NCI-H2029 treated with DMSO at 0.1 percent for 48 hours (cell line): ENCODE measurements at places on chromosomes 7 and 10.

GRCh38 chr10:1520909-1521565, 216.3 kb downstream of the ADARB2 start:
- DNase-seq = no peak

- DNase-seq = no peak
These were observed 36.1 kb upstream of the CCNY start for GRCh38 chr10:35300063-35300699.

GRCh38 chr10:11176746-11177145, 159.1 kb downstream of the CELF2 start:
- no peak for DNase-seq

DNA sequence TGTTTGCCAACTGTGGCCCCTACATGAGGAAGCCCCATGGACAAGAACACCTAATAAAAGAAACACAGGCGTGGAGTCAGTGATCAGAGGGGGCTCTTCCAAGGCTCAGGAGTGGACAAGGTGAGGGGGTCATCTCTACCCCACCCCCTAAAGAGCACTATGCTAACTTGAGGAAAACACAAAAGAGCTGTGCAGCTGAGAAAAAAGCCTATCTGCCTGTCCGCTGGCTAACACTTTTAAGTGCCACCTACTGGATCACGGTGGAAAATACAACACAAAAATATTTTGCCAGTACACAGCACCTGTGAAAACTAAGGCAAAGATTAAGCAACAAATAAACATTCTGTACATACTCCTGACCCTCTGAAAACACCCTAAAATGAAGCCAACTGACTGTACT, 53.1 kb upstream of the COBL start:
- no peak for DNase-seq

DNA sequence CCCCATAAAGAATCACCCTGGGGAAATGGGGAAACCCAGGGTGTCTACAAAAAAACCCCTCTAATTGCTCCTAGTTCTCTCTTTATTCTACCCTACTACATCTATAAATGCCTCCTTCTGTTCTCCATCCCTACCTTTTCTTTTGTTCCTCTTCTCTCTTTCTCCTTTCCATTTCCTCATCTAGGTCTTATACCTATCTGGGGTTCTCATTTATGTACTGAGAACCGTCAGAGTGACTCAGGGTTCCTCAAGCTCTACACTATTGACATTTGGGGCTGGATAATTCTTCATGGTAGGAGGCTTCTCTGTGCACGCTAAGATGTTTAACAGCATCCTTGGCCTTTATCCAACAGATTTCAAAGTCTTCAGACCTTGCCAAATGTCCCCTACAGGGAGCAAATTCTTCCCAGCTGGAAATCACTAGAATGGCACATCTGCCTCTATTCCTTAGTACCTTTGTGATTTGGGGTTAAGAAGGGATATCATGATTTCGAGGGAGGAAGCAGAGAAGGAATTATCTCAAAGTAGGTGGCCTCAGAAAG, 137.4 kb upstream of the PTN start:
- DNase-seq = no peak

DNA sequence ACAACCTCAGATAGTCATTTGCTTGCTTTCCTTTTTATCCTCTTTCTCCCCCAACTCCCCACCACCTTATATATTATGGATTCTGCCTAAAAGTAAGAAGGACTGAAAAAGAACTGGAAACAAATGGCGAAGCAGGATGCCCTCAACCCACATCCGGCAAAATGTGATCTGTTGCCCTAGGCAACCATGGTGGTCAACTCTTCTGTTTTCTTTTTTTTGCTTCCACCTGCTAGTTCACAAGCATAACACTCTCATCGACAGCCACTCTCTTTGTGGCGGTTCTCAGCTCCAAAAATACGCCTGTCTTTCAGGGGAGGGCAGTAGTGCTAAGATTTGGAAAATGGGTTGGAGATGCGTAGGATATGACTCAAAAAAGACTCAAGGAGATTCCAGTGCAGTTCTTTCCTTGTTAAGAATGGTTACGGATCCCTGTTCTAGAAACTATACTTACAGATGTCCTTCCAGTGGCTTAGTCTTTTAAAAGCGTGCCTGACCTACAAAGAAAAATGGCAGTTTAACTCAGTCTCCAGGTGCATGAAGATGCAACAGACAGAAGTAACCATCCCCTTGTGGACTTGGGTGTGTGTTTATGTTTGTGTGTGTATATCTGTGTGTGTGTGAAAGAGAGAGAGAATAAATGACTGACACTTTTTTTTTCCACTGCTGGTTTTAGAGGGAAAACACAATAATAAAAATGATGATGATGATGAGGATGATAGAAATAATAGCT, 10.7 kb downstream of the APBB1IP start:
- DNase-seq = no peak

DNA sequence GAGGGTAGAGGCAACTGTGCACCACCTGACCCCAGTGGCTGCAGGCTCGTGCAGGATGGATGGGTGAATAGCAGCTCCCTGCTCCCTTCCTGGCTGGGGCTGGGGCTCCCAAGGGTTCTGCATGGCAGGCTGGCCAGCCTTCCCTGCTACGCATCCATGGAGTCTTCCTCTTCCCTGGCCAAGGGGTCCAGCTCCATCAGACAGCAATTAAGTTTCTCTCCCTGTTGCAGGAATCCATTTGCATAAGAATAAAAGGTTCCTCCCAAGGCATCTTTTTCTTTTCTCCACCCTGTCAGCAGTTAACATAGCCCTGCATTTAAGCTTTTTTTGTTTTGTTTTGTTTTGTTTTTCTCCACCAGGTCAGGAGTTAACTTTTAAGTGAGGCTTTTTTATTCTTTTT, 10.0 kb upstream of the CPA2 start:
- DNase-seq = no peak

DNA sequence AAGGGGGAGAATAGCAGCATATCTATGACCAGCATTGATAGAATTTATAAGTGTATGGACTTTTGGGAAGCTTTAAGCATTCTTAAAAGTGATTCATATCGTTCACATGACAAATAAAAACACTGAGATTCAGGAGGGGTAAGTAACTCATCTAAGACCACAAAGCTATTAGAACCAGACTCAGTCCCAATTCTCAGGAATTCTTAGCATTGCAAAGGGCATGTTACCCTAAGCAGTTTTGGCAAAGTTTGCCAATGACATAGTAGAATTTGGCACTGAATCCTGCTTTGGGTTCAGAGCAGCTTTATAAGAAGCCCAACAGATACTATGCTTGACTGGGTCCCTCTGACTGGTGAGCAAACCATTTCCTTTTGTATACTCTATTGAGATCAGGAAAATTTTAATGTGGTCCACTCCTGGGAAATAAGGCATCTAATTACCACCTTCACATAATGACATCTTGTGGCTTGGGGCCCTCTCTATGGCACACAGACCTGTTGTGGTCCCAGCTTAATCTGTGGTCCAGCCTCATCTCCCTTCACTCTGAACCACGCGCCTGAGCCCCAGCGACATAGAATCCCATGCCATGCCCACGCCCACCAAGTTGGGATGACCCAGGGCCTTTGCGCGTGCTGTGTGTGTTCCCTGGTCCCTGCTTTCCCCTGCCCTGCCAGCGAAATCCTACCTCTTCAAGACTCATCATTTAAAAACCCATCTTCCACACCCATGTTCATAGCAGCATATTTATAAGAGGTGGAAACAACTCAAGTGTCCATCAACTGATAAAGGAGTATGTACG, 37.5 kb upstream of the DOCK1 start:
- DNase-seq = no peak

- DNase-seq = no peak
These were observed at the start of gene CCL26 for GRCh38 chr7:75772081-75773077. Gene CCL26, minus strand, starts transcription at chr7:75772211. Its CDS starts 35 bp downstream, at chr7:75772176.

- DNase-seq = no peak
These were observed 40.6 kb upstream of the SEPHS1 start for GRCh38 chr10:13388478-13389230.

DNA sequence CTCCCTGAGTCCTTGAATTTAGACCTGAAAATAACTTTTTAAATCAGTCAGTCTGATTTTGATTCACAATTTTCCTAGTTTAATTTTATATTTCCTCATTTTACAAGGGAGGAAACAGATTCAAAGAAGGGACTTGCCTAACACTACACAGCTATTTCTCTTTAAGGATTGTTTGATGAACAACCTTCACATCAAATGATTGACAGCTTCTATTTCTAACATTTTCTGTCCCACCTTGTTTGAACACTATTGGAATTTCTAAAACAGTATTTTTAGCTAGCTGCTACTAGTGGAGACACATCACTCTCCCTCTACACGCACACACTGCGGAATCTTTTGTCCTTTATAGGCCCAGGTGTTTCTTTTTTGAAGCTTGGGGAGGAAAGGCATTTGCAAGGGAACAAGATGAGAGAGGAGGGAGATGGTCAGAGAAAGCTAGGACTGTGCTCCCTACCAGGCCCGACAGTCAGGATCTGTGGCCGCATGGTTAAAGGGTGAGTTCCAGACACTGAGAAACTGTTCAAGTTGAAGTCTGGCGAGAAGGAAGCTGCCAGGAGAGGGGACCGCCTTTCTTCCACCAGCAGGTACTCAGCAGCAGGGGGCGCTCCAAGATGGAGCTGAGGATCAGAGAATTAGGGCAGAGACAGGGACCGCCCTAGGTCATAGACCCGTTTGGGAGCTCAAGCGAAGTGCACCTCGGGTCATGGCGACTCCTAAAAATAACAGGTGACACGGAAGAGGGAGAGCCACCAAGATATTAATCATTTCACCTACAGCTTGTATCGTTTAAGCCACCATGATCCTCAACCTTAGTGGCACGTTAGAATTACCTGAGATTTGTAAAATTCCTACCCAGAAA, 49.7 kb downstream of the DNAJC12 start:
- no peak for DNase-seq

DNA sequence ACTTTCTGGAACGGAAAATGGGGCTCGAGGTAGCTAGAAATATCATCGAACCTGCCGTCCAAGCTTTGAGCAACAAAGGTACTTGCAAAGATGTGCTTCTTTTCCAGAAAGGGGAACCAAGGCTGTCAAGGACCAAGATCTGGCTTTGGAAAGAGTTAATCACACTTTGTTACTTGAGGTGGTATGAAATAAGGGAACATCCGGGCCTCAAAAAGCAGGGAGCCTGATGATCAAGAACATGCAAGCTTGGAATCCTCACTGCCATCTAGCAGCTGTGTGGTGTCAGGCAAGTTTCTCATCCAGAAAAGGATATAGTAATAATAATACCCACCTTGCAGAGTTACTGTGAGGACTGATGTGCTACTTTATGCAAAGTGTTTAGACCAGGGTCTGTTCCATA, 329.5 kb downstream of the GRID1 start:
- DNase-seq = no peak

- no peak for DNase-seq
These were observed 1.1 kb downstream of the SFMBT2 start for GRCh38 chr10:7409732-7410168.

- DNase-seq = no peak
These were observed 88.2 kb downstream of the CHRM2 start for GRCh38 chr7:136956671-136957070.

DNA sequence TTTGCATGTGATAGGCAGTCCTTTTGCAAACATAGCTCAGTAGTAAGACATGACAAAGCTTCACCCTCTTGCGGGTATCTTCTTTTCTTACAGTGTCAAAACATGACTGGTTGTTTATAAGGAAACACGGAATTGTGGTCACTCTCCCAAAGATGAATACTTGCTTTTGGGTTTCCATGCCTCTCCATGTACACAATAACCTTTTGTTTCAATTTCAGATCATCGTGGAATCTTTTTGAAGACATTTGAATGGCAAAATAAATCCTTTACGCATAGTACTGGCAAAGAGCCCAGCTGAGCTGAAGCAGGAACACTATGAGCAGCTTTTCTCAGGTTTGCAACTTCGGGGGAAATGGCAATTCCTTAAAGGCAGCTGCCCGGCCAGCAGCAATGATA, 156.8 kb upstream of the FRMD4A start:
- no peak for DNase-seq
